ENCODE measurements at places on chromosomes 16 and 17. TPM values are rescaled to one million over a fixed set of nuclear protein-coding genes. Genes with fewer than 3 reads are reported as not detected.

- no peaks in the 10 kb centered on the region for H3K27me3 ChIP-seq
- peaks cover 4% of the 10 kb centered on the region for H3K4me1 ChIP-seq
- no peaks in the 10 kb centered on the region for H3K36me3 ChIP-seq
- H3K27ac ChIP-seq = no peak overlapping the region
- DNase-seq = no peak
Measured at GRCh38 chr16:82264756-82265155, 94.7 kb upstream of the MPHOSPH6 start.

DNA sequence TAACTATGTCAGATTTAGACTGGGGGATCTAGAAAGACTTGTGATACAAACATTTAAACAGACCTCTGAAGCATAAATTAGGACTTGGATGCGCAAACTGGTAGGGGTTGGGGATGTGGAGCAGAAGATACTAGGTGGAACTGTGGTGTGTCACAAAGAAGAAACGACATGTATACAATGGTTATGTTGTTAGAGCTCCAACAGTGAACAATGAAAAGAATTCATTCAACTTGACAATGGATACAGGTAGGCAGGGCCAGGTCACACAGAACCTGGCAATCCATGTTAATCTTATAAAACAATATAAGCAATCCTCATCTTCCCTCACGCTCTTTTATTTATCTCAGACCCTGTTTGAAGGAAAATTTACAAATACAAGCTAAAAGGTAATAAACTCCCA is 102.0 kb downstream of the CDC27 start:
- H3K4me3 ChIP-seq = no peak overlapping the region
- H3K4me1 ChIP-seq = no peaks in the 10 kb centered on the region
- H3K36me3 ChIP-seq = no peaks in the 10 kb centered on the region
- H3K27ac ChIP-seq = no peak overlapping the region
- DNase-seq = no peak

- peaks cover 16% of the 10 kb centered on the region for H3K4me1 ChIP-seq
- peaks cover 10% of the 10 kb centered on the region for H3K36me3 ChIP-seq
- H3K4me3 ChIP-seq = no peak overlapping the region
- peak overlapping the region; percentile 30 for H3K27ac ChIP-seq
Measured at GRCh38 chr17:57995076-57995956, 7.3 kb upstream of the VEZF1 start.

The KRTAP4-1 gene
- not detected for polyA plus RNA-seq
